ENCODE measurements at places on chromosomes 11 and 22.

DNA sequence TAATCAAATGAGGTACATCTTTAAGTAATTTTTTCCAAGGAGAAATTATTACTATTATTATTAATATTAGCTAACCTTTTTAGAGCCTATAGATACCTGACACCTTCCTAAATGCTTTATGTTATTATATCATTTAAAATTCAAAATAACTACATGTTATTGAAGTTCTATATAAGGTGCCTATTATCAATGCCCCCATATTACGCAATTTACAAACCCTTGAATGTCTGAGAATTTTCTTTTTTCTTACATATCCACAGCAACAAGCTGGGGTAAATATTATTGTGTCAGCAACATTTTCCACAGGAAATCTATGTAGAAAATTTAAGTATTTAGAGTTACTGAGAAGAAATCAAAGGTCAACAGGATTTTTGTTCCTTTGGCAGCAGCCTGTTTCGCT, 327.3 kb downstream of the NXPE2 start:
- DNase-seq, result no peak

GRCh38 chr11:7253800-7254199, 2.1 kb downstream of the SYT9 start:
- DNase-seq, result no peak

DNA sequence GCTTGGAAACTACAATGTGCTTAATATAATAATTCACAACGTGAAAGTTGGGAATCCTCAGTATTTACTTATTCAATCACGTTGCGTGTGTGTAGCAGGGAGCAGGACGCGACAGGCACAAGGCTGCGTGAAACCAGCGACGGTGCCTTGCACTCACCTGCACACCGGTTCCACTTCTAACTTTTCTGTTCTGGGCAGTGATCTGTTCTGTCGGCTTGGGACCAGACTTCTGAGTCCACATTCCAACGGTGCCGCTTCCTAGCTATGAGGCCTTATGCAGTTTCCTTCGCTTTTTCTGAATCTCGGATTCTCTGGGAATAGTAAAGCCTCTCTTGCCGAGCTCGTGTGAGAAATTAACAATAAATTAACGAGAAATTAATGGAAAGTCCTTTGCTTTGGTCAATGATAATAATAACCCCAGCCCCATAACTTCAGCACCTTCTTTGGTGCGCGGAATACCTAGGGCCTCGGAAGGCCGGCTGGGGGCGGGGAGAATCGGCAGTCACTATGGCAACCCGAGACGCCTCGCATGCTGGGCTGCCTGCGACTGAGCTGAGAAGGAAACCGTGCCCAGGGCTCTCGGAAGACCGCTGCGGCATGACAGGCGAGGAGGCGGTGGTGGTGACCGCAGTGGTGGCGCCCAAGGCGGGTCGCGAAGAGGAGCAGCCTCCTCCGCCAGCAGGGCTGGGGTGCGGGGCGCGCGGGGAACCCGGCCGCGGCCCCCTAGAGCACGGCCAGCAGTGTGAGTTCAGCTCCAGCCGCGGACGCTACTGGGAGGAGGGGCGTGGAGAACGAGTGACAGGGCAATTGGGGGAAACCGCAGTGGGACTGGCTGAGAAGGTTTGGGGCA, at the start of gene C11orf97:
Gene C11orf97, plus strand, starts transcription at position 530 of the 850 bp plus-strand sequence. Its CDS starts 68 bp downstream, at position 598.
- DNase-seq, result peak; percentile 26

DNA sequence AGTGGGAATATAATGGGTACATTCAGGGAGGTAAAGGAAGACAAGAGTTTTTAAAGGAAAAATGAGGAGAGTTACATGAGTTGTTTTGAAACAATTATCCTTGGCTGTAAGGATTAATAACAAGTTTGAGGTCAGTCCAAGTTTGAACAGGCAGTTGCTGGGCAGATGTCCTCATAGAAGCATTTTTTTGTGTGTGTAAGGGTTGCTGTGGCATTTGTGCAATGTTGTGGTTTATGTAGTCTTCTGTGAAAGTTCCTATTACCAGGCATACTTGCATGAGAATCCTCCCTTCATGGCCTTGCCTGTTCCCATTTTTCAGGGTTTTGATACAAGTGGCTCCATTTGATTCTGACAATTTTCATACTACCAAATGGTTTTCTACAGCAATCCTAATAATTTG, 400.2 kb downstream of the KCNA4 start:
- peak; percentile 29 for DNase-seq

- no peak for DNase-seq
These were observed 58.0 kb downstream of the ARFGAP3 start for GRCh38 chr22:42799061-42799460.

GRCh38 chr11:40314327-40314726, 1145.1 kb downstream of the LRRC4C start:
- no peak for DNase-seq

GRCh38 chr11:12569499-12570425, 104.5 kb upstream of the TEAD1 start:
- DNase-seq, result peak; percentile 38

DNA sequence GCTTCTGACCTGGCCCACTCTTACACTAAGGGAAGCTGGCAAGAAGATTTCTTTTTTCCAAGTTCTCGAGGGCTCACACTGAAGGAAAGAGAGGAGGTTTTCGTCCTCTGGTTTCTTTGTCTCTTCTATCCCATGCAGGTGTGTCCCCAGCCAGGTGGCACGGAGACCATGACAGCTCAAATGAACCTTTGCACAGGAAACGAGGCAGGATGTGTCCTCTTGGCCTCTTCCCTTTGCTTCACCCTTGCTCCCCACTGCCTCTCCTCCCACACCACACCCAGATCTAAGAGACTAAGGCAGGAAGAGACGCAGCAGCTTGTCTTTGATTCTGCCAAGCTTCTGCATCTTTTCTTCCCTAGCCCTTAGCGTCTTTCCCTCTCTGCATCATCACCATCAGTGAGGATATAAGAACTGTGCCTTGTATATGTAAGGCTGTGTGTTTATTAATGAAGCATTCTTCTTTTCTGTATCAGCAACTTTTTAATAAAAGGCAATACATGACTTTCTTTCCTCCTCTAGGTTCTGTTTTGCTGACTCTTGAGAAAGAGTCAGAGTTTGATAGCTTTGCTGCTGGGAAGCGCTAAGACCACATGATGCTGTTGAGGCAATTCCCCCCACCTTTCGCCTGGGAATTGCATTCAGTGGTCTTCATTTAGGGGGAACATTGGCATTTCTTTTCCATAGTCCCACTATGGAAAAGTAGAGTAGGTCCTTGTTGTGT, 56.0 kb upstream of the PARVA start:
- no peak for DNase-seq

DNA sequence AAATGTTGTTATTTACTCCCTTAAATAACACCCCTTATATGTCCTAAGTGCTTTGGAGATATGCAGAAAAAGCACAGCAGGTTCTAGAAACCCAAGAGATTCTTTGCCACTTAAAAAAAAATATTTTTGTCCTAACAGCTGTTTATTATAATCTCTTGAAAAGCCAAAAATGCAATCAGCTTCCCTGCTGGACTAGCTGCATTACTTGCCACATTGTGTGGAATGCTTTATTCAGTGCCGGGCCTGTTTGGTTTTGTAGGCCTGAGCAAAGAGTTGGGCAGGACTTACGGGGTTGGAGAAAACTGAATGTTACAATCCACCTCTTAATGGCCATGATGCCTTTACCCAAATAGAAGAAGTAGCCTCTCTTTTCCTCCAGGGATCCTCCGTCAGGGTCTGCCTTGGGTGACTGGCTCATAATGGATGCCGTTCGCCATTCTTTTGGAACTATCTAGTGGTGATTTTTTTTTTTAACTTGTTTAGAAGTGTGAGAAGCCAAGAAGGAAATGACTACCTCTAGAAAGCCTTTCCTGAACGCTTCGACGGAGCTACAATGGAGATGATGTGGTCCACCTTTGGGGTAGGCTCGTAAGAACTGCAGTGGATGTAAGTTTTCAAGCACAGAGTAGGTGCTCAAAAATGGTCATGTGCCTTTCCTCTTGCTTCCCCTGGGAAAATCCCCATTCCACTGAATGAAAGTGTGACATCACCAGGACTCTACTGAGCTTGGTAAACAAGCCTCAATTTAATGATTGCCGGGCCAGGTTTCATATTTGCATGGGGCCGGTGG, 241.3 kb upstream of the NCAM1 start:
- no peak for DNase-seq

- no peak for DNase-seq
These were observed 3.4 kb downstream of the MALAT1 start for GRCh38 chr11:65502274-65502554.

GRCh38 chr11:11605821-11606450, 15.9 kb downstream of the GALNT18 start:
- no peak for DNase-seq

- DNase-seq, result no peak
These were observed 2.0 kb downstream of the ATXN10 start for GRCh38 chr22:45673482-45674175.

GRCh38 chr22:26828311-26828710, 170.9 kb downstream of the MIAT start:
- DNase-seq, result no peak

- DNase-seq, result no peak
These were observed 19.8 kb downstream of the TRIM5 start for GRCh38 chr11:5665051-5665570.

- peak; percentile 95 for DNase-seq
These were observed 93.8 kb upstream of the BLID start for GRCh38 chr11:122209619-122210366.

DNA sequence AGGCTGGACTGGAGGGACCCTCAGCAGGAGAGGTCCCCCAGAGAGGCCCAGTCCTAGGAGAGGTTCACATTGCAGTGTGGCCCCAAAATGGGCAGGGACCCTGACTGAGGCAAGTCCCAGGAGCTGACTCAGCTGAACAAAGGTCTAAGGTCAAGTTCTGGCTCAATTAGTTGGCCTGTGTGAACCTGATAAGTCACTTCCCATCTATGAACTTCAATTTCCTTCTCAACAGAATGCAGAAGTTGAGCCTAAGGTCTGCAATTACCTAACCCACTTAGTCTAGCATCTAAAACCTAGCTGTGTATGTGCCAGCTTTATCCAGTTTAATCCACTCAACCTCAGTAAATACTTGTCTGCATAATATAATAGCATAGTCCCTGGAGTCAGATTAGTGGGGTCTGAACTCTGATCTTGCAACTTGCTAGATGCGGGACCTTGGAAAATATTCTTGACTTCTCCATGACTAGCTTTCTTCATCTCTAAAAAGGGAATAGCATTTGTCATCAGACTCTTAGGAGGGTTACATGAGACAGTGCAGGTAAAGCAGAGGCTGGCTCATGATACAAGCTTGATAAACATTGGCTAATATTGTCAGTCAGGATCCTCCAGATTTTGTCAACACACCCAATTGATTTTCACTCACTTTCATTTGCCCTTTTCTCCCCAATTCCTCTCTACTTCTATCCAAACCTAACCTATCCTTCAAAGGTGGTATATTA, 465.5 kb downstream of the INSC start:
- DNase-seq, result no peak

DNA sequence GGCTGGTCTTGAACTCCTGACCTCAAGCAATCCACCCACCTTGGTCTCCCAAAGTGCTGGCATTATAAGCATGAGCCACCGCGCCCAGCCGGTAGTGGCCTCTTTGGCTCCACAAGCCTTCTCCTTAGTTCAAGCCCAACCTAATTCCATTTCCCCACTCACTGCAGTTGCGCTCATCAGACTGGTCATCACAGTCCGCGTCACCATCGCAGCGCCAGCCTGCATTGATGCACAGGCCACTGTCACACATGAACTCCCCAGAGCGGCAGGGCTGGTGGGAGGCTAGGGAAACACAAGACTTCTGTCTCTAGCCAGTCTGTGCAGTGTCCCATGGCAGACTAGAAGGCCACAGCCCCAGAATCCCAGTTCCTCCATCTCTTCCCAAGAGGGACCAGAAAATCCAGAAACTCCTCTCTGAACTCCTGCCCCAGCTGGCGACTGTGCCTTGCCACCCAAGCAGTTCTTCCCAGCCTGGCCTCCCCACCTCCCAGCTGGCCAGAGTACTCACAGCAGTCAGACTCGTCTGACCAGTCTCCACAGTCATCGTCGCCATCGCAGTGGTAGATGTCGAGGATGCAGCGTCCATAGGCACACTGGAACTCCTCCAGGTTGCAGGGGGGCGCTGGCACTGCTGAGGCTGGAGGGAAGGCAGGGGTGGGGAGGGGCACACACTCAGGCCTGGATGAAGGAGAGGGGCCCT, 19.8 kb downstream of the LRP4 start:
- no peak for DNase-seq

GRCh38 chr22:24408630-24409029, 18.8 kb upstream of the ADORA2A start:
- DNase-seq, result no peak

DNA sequence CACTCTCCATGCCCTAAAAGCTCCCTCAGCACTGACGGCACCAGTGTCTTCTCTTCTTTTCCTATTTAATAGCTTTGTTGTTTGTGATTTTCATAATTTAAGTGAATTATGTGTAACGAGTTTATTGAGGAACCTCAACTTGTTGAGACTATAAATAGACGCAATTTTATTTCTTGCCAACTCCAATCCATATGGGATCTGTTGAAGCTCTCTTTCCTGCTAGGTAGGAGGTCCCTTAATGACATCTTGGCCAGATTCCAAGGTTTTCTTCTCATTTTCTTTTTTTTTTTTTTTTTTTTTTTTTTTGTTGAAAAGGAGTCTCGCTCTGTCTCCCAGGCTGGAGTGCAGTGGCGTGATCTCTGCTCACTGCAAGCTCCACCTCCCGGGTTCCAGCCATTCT, 14.2 kb downstream of the RTL6 start:
- DNase-seq, result no peak

DNA sequence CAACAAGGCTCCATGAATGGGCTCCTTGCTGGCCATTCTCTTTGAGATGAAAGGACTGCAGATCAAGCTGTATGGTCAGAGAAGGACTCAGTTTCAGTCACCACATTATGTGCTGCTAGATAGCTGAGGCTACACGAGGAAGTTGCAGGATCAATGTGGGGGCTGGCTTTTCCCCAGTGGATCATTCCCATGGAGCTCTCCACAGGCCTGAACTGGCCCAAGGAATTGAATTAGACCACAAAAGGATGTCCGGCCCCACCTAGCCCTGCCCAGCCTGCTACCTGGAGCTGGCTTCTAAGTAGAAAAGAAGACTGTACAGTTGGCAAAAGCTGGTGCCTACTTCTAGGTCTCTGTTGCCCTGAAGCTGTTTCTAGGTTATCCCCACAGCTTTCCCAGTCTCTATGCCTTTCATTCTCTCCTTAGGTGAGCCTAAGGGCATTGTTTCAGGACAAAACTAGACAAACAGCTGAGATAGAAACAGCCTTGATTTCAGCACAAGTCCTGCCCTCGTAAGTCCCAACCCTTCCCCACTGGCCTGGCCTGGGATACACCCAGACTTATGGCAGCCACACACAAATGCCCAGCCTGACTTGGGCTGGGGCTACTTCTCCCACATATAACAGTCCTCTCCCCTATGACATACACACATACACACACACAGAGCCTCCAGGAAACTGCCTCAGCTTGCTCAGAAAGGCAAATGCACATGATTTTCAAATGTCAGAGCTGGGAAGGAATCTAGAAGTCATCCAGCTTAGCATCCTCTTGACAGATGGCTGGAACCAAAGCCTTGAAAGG, 129.1 kb upstream of the NCAM1 start:
- no peak for DNase-seq

GRCh38 chr11:6925636-6926207, 504 bp upstream of the ZNF215 start:
- DNase-seq, result peak; percentile 40

- DNase-seq, result peak; percentile 84
These were observed 2.1 kb downstream of the WEE1 start for GRCh38 chr11:9575260-9576240.

- DNase-seq, result no peak
These were observed 70.0 kb downstream of the STIM1 start for GRCh38 chr11:3925513-3925912.

All from fibroblast of mammary gland (primary cell).